ENCODE measurements at places on chromosomes 16 and 17.
A peak's percentile ranks its signal among the peaks of the same experiment; 100 is the strongest.

GRCh38 chr16:66291833-66292232 is 74.7 kb upstream of the CDH5 start:
- no peak for DNase-seq

DNA sequence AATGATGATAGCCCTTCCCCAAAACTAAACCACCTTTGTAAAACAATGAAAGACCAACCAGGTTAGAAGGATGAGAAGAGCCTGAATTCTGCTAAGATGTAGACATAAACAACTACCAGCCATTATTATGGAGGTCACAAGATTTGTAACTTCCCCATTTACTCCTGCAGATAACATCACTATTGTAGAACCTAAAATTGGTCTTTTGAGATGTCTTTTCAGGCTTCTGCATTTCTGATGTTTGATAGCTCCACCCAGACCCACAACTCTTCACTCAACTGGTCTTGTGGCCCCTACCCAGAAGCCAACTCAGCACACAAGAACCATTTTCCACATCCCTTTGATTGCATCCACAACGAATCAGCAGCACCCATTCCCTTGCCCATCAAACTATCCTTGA is 100.8 kb downstream of the TMEM132E start:
- DNase-seq = no peak

DNA sequence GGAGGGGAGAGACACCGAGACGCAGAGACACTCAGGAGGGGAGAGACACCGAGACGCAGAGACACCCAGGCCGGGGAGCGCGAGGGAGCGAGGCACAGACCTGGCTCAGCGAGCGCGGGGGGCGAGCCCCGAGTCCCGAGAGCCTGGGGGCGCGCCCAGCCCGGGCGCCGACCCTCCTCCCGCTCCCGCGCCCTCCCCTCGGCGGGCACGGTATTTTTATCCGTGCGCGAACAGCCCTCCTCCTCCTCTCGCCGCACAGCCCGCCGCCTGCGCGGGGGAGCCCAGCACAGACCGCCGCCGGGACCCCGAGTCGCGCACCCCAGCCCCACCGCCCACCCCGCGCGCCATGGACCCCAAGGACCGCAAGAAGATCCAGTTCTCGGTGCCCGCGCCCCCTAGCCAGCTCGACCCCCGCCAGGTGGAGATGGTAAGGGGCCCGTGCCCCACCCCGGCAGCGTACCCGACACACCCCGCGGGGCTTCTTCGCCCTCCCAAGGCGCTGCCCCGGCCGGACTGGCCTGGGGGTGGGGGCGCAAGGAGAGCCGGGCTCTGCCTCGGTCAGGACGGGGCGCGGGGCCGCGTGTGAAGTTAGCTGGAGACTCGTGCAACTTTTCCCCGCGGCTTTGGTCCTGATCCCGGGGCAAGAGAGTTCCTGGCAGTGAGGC is 427 bp downstream of the PPP1R1B start:
- no peak for DNase-seq

GRCh38 chr17:72710834-72711233 is 381.7 kb downstream of the SLC39A11 start:
- no peak for DNase-seq

DNA sequence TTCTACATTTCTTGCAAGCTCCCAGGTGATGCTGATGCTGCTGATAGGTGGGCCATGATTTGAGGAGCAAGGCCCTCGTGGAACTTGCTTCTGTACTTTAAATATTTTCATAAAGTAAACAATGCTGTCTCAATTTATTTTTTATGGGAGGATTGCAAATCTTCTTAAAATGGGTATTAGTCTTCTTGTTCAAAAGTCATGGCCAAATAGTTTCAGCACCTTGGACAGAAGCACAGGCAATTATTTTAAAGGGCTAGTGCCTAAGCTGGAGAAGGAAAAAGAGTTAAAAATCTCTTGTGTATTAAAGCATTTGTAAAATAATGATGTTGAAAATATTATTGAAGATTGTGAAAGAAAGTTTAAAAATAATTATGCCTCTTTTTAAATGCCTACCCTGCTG is 50.5 kb downstream of the GPR139 start:
- peak; percentile 7 for DNase-seq

GRCh38 chr16:1153480-1154160 is 714 bp downstream of the CACNA1H start:
- no peak for DNase-seq

- no peak for DNase-seq
Measured at GRCh38 chr16:48246066-48246465, 1.3 kb downstream of the ABCC11 start.

DNA sequence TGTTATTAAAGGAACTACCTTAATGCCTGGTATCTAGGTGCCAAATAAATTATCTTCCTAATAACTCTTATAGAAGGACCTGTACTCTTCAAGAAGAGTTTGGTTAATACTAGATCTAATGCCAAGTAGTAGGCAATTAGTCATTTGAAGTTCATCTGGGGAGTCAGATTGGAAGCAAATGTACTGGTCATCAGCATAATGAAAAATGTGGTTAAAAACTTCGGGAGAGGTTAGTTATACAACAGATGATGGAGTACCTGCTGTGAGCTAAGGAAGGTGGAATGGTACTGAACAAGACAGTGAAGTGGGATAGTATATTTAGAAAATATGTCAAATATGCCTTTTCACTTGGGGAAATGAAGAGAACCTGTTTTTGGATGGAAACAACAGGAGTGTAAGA is 49.2 kb downstream of the TNRC6A start:
- no peak for DNase-seq

DNA sequence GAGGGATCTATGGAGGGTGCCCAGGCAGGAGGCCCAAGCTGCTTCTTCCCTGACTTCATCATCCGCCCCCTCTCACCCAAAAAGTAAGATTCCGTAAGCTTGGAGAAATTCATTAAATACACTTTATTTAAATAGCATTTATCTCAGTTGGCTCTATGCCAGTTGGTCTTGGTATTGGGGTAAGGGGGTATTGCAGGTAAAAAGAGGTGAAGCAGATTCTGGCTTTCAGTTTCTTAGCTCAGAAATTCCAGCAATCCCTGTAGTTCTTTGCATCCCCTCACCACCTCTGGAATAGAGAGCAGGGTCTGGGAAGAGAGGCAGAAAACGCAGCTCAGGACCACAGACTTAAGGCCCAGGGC is 750 bp upstream of the ALDOC start:
- no peak for DNase-seq

DNA sequence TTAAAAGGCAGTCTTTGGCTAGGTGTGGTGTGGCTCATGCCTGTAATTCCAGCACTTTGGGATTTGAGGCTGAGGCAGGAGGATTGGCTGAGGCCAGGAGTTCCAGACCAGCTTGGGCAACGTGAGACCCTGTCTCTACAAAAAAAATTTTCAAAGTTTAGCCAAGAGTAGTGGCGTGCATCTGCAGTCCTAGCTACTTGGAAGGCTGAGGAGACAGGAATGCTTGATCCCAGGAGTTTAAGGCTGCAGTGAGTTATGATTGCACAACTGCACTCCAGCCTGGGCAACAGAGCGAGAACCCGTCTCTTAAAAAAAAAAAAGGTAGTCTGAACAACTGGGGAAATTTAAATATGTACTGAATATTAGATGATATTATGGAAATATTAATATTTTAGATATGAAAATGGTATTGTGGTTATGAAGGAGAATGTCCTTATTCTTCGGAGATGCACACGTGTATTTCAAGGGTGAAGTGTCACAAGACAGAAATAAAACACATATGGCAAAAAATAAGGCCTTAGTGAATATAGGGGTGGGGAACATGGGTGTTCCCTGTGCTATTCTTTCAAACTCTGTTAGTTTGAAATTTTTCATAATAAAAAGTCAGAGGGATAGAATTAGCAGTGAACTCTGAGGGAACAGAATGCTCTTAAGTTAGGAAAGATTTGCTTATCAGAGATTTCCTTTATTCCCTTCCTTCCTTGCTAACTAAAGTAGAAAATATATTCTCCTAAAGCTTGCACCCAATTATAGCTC is 144.7 kb downstream of the CDK5R1 start:
- no peak for DNase-seq

DNA sequence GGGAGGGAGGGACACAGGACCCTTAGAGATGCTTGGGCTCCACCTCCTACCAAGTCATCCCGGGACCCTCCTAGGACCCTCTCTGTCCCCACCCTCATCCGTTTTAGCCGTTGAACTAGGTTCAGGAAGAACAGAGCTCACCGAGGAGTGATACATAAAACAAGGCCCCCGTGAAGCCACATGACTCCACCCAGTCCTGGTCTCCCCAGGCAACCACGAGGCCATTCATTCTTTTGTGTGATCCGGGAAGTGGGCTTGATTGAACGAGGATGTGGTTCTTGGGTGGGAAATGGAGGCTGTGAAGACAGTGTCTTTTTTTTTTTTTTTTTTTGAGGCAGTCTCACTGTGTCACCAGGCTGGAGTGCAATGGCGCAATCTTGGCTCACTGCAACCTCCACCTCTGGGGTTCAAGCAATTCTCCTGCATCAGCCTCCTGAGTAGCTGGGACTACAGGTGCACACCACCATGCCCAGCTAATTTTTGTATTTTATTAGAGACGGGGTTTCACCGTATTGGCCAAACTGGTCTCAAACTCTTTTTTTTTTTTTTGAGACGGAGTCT is 14.8 kb downstream of the TRARG1 start:
- no peak for DNase-seq

GRCh38 chr16:75204410-75204758 is 2.6 kb downstream of the CTRB2 start:
- DNase-seq = no peak

DNA sequence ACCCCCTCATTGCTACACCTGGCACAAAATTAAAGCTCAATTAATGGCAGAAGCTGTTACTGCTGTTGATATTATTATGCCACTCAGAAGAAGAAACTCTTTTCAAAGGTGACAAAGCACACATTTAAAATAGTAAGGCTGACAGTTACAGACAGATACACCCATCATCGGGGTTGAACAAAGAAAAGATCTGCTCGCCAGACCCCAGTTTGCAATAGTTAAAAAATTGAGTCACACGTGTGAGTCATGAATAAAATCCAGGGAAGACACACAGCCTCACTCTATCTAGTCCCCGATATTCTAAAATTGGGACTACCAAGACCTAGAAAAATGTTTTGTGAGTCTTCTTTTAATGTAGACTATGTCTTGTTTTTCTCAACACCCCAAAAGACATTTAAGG is 330.0 kb upstream of the SOX9 start:
- DNase-seq = peak; percentile 2

DNA sequence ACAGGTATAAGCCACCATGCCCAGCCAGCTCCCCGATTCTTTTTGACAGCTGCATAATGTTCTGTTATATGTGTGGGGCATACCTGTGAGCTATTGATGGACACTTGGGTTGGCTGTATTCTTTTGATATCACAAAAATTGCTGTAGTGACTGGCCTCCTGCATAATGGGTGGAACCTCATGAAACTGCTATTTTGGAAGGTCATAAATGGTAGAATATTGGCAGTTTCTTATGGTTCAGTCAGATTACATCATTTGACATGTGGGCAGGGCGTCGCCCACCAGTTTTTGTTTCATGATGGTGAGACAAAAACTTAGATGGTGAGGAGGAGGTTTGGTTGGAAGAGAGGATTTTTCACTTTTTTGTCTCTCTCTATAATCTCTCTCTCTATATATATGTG is 26.7 kb upstream of the POLR3E start:
- no peak for DNase-seq

DNA sequence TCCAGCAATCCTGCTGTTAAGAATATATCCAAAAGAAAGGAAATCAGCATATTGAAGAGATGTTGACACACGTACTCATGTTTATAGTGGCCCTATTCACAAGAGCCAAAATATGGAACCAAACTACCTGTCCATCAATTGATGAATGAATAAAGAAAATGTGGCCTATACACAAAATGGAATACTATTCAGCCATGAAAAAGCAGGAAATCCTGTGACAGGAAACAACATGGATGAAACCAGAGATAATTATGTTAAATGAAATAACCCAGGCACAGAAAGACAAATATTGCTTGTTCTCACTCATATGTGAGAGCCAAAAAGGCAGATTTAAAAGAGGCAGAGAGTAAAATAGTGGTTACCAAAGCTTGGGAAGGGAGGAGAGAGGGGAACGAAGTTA is 127.1 kb downstream of the KCNJ2 start:
- no peak for DNase-seq

GRCh38 chr17:2723505-2723996 is 12.0 kb upstream of the CLUH start:
- no peak for DNase-seq

GRCh38 chr16:9816644-9817043 is 365.6 kb downstream of the GRIN2A start:
- no peak for DNase-seq

DNA sequence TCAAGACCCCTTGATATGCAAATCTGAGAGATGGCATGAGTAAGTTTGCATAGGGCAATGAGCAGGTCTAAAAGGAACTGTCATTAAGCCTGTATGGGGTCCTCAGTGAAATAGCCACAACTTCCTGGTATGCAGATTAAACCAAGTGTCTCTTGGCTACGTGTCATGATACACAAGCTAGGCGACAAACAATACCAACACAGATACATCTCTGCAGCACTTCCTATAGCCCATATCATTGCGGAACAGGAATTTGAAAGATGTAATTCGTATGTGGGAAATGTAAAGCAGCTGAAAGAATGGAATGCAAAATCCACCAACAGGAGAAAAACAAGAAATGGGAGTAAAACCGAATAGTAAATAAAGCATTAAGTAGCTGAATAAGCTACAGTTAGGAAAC is 12.9 kb downstream of the PRSS22 start:
- DNase-seq = no peak

DNA sequence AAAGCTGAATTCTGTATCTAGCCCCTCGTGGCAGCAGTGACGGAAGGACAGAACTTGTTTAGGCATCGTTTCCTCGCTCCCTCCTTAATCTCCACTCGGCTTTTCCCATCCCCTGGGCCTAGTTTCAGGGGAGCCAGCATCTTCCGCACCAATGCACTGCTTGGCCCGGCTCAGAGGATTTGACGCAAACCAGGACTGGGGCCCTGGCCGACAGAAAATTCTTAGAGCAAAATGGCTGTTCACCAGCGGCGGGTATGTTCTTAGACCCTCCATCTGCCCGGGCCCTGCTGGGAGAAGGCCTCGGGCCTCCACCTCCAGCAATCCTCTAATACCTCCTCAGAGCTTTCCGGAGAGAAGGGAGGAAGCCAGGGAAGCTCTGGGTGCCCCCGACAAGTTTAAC is 54.6 kb downstream of the TBC1D16 start:
- DNase-seq = no peak

DNA sequence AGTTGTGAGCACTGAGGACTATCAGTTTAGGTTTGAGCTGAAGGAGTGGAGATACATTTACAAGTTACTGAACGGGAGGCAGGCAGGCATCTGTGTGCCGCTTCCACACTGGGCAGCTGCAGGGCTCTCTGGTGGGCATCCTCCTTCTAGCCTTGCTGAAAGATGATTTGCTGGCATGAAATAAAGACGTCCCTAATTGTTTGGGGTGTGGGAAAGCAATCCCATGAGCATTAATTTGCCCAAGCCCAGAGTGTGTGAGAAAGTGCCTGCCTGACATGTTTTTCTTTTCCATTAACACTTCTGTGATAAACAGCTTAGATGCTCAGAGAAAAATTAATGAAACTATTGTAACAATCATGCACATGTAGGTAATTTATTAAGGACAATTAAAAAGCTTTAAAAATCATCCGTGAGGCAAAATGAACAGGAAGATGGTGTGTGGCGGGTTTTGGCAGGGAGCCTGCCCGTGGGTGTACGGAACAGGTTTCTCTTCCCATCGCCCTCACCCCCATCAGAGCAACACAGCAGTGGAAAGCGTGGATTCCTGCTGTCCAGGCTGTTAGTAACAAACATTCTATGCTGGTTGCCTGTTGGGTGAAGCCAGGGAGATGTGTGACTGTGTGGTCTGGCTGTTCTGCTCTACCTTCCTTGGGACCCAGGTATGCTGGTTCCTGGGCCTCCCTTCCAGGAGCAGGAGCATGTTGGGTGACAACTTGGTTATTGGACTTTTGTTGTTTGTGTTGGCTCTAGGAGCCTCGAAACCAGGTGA is 191.9 kb downstream of the MSI2 start:
- no peak for DNase-seq
